ENCODE measurements at places on chromosomes 2 and 18.
A peak's percentile ranks its signal among the peaks of the same experiment; 100 is the strongest.

GRCh38 chr2:69300650-69301049, 86.4 kb downstream of the GFPT1 start:
- no peaks in the 10 kb centered on the region for H3K36me3 ChIP-seq
- H3K27me3 ChIP-seq = peaks cover 6% of the 10 kb centered on the region
- no peak for DNase-seq
- H3K27ac ChIP-seq = no peak overlapping the region
- no peaks in the 10 kb centered on the region for H3K4me1 ChIP-seq

- no peaks in the 10 kb centered on the region for H3K4me1 ChIP-seq
- no peak overlapping the region for H3K4me3 ChIP-seq
- no peaks in the 10 kb centered on the region for H3K36me3 ChIP-seq
- H3K27me3 ChIP-seq = no peaks in the 10 kb centered on the region
- no peak overlapping the region for H3K27ac ChIP-seq
Observed at GRCh38 chr18:27695052-27695451, 481.9 kb downstream of the CDH2 start.

GRCh38 chr18:25736516-25736915, 353.9 kb downstream of the SS18 start:
- no peak overlapping the region for H3K27ac ChIP-seq
- H3K4me3 ChIP-seq = no peak overlapping the region
- DNase-seq = no peak
- H3K36me3 ChIP-seq = no peaks in the 10 kb centered on the region

- peaks cover 11% of the 10 kb centered on the region for H3K4me1 ChIP-seq
- H3K27ac ChIP-seq = peak overlapping the region; percentile 80
- no peak for DNase-seq
- H3K4me3 ChIP-seq = no peak overlapping the region
- peaks cover 3% of the 10 kb centered on the region for H3K27me3 ChIP-seq
- H3K36me3 ChIP-seq = no peaks in the 10 kb centered on the region
Observed at GRCh38 chr18:62437235-62438017, 85.4 kb upstream of the ZCCHC2 start.

GRCh38 chr2:97770445-97770844, 57.1 kb downstream of the ZAP70 start:
- H3K27me3 ChIP-seq = no peaks in the 10 kb centered on the region
- H3K4me3 ChIP-seq = no peak overlapping the region
- no peak for DNase-seq
- H3K36me3 ChIP-seq = peaks cover 24% of the 10 kb centered on the region

- peak; percentile 29 for DNase-seq
- H3K36me3 ChIP-seq = no peaks in the 10 kb centered on the region
- H3K4me3 ChIP-seq = no peak overlapping the region
- H3K27ac ChIP-seq = peak overlapping the region; percentile 33
- H3K4me1 ChIP-seq = peaks cover 28% of the 10 kb centered on the region
Observed at GRCh38 chr2:176554101-176555048, 285.1 kb downstream of the MTX2 start.

DNA sequence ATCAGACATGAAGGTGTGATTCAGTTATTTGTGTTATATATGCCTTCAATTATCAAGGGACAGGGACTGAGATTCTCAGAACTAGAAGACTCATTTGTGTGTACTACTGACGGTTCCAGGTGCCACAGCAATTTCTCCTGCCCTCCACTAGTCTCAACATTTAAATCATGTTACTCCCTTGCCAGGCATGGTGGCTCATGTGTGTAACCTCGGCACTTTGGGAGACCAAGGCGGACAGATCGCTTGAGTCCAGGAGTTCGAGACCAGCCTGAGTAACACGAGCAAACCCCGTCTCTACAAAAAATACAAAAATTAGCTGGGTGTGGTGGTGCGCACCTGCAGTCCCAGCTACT, 1.1 kb downstream of the CNDP2 start:
- peaks cover 8% of the 10 kb centered on the region for H3K36me3 ChIP-seq
- no peak for DNase-seq
- H3K27ac ChIP-seq = no peak overlapping the region
- H3K27me3 ChIP-seq = peaks cover 8% of the 10 kb centered on the region
- peaks cover 19% of the 10 kb centered on the region for H3K4me1 ChIP-seq

GRCh38 chr18:43651057-43651456, 373.8 kb upstream of the SYT4 start:
- no peak overlapping the region for H3K4me3 ChIP-seq
- no peak for DNase-seq
- no peaks in the 10 kb centered on the region for H3K36me3 ChIP-seq
- no peak overlapping the region for H3K27ac ChIP-seq

- H3K4me3 ChIP-seq = no peak overlapping the region
- DNase-seq = no peak
- peak overlapping the region; percentile 36 for H3K27ac ChIP-seq
- peaks cover 12% of the 10 kb centered on the region for H3K36me3 ChIP-seq
Observed at GRCh38 chr2:26187537-26188104, 14.7 kb downstream of the GAREM2 start.

DNA sequence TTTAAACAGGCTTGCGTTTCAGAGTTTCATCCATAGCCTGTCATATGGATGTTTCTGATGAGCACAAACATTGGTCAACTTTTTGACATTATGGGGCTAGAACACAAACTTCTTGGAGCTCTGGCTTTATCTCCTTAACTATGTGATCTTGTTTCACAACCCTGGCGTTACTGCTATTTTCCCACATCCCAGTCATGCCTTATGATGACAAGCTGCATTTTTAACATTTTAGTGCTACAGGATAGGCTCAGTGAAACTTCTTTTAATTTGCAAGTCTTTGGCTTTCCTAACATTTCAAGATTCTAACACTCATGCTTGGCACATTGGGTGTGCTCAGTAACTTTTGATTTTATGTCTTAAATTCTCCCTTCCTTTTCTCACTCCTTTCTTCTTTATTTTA, 21.0 kb upstream of the PDE1A start:
- H3K27ac ChIP-seq = no peak overlapping the region
- H3K27me3 ChIP-seq = no peaks in the 10 kb centered on the region
- H3K36me3 ChIP-seq = no peaks in the 10 kb centered on the region
- no peak overlapping the region for H3K4me3 ChIP-seq
- peaks cover 3% of the 10 kb centered on the region for H3K4me1 ChIP-seq

DNA sequence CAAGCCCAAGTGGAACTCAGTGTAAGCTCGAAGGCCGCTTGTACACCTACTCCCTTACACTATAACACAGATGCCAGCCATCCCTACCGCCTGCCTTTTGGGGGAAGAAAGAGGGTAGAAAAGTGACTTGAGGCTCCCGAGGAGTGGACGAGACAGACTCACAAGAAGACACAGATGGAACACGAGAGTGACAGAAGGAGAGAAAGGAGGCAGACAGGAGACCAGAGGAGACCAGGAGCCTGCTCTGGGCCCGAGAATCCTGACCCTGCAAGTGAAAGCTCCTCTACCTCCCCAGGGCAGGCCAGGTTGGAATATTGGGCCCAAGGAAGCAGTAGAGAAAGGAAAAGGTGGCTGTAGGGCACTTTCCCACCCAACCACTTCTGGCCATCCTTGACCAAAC, 23.4 kb upstream of the TNS1 start:
- H3K27me3 ChIP-seq = peaks cover 16% of the 10 kb centered on the region
- H3K27ac ChIP-seq = no peak overlapping the region
- peak; percentile 1 for DNase-seq
- peaks cover 8% of the 10 kb centered on the region for H3K4me1 ChIP-seq

- no peaks in the 10 kb centered on the region for H3K27me3 ChIP-seq
- DNase-seq = no peak
- H3K27ac ChIP-seq = no peak overlapping the region
- peaks cover 4% of the 10 kb centered on the region for H3K4me1 ChIP-seq
- no peak overlapping the region for H3K4me3 ChIP-seq
- H3K36me3 ChIP-seq = no peaks in the 10 kb centered on the region
Observed at GRCh38 chr2:68723181-68723580, 11.4 kb upstream of the ARHGAP25 start.

DNA sequence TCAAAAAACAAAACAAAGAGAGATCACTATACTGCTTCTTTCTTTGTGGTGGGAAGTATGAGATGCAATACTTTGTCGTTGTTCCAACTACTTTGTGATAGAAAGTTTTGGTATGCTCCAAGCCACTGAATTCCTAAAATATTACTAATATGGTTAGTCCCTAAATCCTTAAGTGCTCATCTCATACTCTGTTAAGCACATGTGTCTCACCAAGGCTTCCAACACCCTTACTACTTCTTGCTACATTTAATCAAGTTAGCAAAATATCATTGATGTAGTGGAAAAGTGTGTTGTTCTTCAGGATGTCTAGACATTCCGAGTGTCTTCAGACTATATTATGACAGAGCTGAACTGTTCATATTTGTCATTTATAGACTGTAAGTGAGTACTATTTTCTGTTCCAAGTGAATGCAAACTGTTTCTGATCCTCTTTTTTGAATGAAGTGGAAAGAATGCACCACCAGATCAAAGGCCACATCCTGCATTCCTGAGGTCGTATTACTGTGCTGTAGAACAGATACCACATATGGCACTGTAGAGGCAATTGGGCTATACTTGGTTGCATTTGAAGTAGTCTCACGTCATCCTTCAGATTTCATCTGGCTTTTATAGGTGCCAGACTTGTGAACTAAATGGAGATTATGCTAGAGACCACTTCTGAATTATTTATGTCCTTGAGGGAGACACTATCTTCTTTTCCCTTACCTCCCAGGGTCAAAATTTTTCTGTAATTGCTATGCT, 298.4 kb upstream of the ZNF521 start:
- no peak overlapping the region for H3K27ac ChIP-seq
- no peaks in the 10 kb centered on the region for H3K4me1 ChIP-seq
- H3K4me3 ChIP-seq = no peak overlapping the region
- no peaks in the 10 kb centered on the region for H3K36me3 ChIP-seq
- no peak for DNase-seq

- no peaks in the 10 kb centered on the region for H3K36me3 ChIP-seq
- H3K4me3 ChIP-seq = no peak overlapping the region
- H3K4me1 ChIP-seq = peaks cover 13% of the 10 kb centered on the region
- DNase-seq = no peak
- H3K27ac ChIP-seq = no peak overlapping the region
- H3K27me3 ChIP-seq = no peaks in the 10 kb centered on the region
Observed at GRCh38 chr2:136375017-136375901, 257.3 kb upstream of the CXCR4 start.
